T-cell (primary cell): ENCODE measurements at places on chromosomes 2 and 18.

DNA sequence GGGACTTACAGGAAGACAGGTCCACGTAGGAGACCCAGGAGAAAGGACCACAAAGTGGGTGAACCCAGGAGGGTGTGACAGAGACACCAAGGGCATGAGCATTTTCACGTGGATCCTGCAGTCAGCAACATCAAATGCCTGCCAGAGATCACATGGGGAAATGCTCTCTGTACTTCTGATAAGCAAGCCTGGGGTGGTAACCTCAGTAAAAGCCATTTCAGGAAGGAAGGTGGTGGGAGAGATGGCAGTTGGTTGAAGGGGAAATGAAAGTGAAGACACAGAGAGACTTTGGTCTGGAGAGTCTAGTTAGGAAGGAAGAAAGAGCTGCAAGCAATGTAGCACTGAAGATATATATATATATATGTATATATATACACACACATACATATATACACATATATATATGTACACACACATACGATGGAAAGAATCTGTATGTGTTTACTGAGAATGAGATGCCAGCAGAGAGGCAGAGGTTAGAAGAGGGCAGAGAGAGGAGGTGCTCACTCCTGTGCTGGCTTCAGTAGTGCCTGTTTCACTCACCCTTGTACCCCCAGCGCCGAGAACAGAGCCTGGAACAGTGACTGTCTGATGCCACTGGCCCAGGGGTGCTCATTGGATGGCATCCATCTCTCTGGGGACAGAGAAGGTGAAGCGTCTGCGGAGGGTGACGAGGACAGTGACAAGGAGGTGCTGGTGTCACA, 314.9 kb downstream of the AFF3 start:
- no peak for DNase-seq

- peak; percentile 88 for DNase-seq
These were observed 2.7 kb upstream of the RNPEPL1 start for GRCh38 chr2:240565333-240566202.

DNA sequence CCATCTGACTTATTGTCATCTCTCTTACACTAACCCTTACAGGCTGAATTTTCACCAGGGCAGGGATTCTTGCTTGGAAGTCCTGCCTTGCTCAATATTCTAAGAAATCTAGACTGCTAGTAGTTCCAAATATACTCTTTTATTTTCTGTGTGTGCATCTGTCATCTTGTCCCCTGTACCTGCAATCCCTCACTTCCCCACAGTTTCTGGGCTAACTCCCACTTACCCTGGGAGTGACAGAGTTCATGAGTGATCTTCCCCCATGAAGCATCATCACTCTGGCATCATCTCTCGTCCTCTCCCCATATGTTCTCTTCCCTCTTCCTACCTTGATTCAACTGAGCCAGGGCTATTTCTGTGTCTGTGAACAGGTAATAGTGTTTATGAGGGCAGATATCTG, 35.7 kb downstream of the HNMT start:
- no peak for DNase-seq

- DNase-seq = no peak
These were observed 42.9 kb downstream of the MEX3C start for GRCh38 chr18:51154431-51155063.

DNA sequence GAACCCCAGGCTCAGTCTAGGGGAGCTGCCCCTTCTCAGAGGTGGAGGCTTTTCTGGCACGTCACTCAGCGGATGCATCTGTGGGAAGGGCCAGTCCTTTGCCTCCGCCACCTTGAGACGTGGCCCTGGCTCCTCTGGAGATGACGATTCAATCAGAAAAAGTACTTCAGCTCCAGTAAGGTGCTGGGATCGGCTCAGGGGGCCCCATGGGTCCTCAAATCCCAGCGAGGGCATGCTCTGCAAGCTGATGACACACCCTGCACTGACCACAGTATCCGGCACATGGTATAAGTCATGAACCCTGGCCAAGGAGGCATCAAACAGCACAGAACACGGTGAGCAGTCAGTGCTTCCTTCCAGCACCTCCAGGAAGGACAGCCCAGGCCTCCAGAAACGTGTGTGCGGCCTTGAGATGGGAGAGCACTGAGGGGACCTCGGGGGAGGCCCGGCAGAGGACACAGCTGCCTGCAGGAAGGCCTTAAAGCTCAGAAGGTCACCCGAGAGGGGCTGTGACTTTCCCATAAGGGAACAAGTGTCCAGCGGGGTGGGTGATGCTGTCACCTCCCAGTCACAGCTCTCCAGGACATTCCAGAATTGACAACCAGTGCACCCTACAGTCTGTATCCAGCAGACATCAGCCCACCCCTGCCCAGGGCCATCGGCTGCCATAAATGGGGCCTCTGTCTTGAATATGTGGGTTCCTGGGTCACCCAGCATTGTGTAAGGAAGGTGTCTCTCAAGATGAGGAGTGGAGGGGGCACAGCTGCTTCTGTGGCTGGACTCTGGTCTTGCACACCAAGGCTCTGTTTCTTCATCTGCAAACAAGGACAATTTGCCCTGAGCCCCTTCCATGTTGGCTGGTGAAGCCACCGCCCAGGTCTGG, 205.8 kb downstream of the NDUFA10 start:
- no peak for DNase-seq

DNA sequence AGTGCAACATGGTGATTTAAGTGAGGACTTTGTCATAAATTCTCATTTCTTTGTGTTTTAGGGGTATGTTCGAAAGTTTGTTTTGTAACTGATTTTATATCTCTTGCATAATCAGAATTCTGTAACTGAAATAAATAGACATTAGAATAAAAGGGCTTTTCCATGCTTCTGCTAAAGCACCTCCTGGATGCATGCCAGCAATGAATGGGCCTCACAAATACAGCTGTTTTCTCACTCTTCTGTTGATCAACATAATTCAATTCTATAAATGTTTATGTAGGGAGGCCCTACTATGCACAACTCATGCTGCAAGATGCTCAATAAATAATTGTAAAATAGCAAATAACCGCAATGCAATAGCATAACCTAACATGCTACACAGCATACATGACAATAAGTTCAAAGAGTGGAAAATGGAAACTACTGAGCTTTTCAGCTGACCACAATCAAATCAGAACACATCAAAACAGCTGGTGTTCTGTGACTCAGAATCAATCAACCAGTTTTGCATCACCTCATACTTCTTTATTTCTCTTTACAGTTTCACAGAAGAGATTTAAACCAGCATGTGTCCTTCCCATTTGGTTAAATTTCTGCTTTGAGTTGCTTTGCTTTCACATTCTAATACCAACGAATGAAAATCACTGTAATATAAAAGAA, 11.0 kb downstream of the CDH7 start:
- no peak for DNase-seq

DNA sequence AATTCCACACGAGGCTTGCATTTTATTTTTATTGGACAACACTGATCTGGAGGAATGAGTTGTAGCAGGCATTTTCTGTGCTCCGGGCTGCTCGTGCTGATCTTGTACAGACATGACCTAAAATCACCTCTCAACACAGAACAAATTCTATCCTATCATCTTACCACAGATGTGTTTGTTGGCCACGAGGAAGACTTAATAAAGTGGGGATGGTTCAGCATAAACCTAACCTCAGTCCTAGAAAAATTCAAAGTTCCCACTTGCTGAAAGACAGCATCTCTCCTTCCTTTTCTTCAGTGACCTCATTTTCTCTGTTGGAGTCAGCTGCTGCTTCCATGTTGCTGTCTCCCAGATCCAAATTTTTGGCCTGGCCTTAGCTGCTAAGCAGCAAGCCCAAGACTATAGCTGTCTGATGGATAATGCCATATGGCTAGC, 45.3 kb downstream of the RBKS start:
- no peak for DNase-seq
